ENCODE measurements at places on chromosomes 12 and 14. TPM values are rescaled to one million over a fixed set of nuclear protein-coding genes. Genes with fewer than 3 reads are reported as not detected.

DNA sequence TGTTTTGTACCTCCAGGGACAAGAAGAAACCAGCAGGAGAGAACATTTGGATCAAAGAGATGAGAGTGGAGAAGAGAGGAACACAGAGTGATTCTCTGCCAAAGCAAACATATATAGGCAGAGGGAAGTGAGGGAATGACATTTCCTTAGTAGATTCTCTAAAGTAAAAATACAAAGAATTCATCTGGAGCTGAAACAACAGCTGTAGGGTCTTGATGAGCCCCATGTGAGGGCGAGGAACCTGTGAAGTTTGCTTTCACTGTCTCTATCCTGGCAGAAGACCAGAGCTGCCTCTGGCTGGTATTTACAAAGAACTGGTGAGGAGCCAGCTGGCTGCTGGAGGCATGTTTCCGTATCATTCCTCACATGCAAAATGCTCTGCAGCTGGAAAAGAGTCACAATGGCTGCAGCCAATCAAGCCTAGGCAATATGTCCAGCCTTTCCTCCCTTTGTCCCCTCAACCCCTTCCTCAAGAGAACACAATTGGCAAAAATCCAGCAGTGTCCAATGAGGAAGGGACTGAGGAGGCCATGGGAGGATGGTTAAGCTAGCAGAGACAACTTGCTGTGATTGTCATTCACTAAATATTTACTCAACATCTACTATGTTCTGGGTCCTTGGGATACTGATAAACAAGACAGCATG, 122.5 kb downstream of the PHLDA1 start:
- peak; percentile 75 for DNase-seq

DNA sequence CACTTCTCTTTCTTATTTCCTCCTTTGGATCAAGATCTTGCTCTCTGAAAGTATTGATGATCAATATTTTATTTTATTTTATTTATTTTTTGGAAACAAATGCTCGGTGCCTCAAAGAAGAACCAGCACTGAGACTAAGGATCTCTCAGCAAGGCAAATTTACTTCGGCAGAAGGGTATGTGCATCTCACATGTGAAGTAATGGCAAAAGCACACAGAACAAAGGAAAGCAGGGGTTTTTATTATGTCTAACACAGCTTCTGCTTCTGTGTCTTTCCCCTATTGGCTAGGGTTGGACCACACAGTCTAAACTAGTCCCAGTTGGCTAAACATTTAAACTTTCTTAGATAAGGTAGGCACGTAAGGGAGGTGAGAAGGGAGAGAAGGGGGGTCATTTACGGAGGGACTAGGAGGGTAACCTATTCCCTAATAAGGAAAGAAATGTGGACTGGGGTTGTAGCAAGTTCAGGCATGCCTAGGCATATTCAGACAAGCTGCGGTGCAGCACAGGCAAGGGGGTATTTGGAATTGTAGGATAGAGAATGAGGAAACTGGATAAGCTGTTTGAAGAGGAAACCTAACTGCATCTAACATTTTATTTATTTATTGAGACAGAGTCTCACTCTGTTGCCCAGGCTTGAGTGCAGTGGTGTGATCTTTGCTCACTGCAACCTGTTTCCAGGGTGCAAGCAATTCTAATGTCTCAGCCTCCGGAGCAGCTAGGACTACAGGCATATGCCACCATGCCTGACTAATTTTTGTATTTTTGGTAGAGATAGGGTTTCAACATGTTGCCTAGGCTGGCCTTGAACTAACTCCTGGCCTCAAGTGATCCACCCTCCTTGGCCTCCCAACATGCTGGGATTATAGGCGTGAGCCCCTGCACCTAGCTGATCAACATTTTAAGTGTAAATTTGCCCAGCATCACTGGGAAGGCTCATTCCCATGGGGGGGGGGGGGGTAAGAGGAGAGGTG, 90.0 kb upstream of the EIF5 start:
- no peak for DNase-seq

Gene OTOGL
- 0.39 TPM for polyA plus RNA-seq

GRCh38 chr12:41242603-41243002, 54.5 kb downstream of the PDZRN4 start:
- DNase-seq: no peak

Gene KRT71
- not detected for polyA plus RNA-seq

DNA sequence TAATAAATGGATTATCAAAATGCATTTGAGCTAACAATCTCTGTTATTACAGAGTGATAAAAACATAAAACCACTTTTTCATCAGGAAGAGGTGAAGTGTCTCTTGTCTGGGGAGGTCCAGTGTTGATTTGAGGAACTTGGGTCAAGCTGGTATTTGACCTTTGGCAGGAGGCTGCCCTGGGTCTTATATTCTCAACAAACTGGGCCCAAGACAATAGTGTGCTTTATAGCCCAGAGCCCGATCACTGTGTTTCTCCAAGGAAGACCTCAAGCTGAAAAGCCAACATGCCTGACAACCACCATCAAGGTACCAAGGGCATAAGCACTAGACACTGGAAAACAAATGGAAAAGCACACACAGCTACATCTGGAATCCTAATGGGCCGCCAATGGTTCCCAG, 137.0 kb downstream of the SLC25A21 start:
- DNase-seq: no peak

DNA sequence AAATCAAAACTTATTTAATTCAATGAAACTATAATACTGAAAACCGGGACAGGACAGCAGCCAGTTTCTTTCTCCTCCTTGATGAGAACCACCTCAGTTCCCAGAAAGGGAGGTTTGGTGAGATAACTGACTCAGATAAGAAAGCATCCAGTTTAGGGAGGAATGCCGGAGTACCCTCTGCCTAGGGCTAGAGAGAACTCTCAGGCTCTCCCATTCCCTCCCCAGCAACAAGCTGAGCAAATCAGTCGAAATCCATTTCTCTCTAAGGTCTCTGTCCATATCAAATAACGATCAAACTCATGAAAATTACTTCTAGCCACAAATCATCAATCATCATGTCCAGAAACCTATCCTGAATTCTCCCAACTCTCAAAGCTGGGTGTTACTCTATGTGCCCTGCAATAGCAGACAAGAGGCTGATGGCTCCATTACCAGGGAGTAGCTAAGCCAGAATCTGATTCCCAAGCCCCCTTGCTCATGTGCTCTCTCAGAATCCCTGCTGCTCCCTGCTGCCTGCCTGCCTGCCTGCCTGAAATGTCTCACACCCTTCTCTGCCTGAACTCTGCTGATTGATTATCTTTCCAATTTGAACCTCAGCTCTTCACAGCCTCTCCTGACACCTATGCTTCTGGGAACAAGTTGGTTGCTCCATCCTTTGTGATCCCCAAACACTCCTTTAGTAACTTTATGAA, 49.4 kb downstream of the SLC25A47 start:
- no peak for DNase-seq

Gene BLOC1S1
- polyA plus RNA-seq: 257 TPM

Gene C12orf56
- 2.5 TPM for polyA plus RNA-seq

Gene HSP90B1
- polyA plus RNA-seq: 225 TPM

GRCh38 chr12:77847680-77848431, 17.2 kb downstream of the NAV3 start:
- no peak for DNase-seq

DNA sequence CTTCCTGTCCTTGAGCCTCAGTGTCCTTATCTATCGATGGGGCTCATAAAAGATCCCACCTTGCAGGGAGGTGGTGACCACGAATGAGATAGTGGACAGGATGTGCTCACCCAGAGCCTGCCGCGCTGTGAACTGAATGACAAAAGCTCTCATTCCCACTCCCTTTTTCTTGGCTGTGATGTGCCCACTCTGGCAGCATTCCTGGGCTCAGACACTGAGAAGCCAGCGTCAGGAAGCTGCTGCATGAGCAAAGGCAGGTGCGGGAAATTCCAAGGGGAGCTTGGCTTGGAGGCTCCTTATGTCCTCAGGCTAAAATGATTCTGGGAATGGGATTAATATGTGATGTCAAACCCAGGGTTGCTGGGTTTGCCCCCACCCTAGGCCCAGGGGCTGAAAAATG, 61.6 kb downstream of the EFCAB11 start:
- no peak for DNase-seq

GRCh38 chr12:8742501-8742900, 44.7 kb downstream of the RIMKLB start:
- no peak for DNase-seq

- no peak for DNase-seq
These were observed 13.8 kb downstream of the ASCL1 start for GRCh38 chr12:102971227-102971626.

- no peak for DNase-seq
These were observed 371.2 kb downstream of the BTG1 start for GRCh38 chr12:91774434-91774921.

GRCh38 chr12:89492883-89493282, 31.7 kb downstream of the GALNT4 start:
- no peak for DNase-seq

Gene MYO1H
- 0.24 TPM for polyA plus RNA-seq

- DNase-seq: no peak
These were observed 1354.9 kb upstream of the TMEM132C start for GRCh38 chr12:126912111-126912510.

GRCh38 chr12:15752785-15753184, 36.4 kb downstream of the EPS8 start:
- no peak for DNase-seq

- no peak for DNase-seq
These were observed 123.9 kb downstream of the ADAMTS20 start for GRCh38 chr12:43428088-43428600.

DNA sequence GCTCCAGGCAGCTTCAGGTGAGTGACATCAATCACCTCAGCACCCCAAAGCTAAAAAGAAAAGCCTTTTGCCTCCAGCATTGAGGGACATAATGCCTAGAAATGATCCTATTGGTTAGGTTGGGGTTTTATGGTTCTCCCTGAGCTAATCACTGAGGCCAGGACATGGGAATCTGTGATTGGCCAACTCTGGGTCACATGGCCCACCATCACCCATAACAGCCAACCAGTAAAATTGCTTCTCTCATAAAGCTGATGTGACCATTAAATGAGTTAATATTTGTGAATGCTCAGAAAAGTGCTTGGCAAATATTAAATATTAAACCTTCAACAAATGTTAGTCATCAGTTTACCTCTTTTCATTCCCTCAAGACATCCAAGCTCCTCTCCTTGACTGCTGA, 60.2 kb downstream of the TBX3 start:
- no peak for DNase-seq

Gene FLVCR2
- polyA plus RNA-seq: 2.1 TPM

Data from brain (organoid and tissue), 16 donors.